ENCODE measurements at places on chromosomes 7 and 10.

DNA sequence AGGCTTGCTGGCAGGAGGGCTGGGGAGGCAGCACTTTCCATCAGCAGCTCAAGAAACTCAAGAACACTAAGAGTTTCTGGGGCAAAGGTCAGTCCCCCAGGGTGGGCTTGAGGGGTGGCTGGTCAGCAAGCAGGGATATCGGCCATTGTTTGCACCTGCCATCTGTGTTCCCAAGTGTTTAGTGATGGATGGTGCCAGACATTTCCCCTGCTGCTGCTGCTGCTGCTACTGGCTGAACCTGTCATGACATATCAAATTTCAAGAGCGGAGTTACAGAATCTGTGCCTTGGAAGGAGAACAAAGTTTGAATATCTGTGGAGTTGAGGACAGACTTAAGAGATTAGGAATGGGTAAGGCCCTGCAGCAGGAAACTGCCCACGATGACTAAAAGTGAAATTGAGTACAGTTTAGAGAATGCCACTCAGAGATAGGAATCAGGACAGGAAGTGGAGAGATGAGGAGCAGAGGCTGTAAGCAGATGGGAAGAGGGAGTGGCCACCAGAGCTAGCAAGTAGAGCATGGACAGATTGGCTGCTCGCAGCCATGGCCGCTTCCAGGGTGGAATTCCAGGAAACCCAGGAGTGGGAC, 39.2 kb upstream of the PPP1R3C start:
- DNase-seq, result no peak

DNA sequence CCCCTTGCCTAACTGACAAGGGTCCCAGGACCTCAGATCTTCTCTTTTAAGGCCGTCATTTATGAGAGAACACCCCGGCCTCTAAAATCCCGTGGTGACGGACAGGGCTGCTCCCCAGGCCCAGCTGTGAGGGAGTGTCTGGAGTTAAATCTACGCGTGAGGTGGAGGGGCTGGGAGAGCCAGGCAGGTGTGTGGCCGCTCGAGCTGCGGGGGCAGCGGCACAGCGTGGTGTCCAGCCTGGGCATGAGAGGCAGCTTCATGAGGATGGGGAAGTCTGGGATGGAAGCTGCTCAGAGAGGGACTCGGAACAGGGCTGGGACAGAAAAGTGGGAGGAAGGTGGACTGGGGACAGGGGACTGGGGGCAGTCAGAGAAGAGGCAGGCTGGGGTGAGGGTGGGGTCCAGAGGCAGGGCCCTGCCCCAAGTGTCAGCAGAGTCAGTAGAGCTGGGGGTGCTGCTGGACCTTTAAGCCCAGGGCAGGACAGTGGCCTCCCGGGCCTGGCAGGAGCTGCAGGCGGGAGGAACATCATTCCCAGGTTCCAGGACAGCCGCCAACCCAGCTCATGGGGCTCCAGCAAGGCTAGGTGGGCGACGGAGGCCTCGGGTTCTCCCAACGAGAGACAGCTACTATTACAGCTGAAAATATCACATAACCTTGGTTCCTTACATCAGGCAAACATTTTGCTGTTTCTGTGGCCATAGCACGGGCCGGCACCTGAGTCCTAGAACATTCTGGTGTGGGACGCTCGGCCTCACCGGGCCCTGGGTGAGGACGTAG, 55.2 kb downstream of the JAKMIP3 start:
- DNase-seq, result no peak

DNA sequence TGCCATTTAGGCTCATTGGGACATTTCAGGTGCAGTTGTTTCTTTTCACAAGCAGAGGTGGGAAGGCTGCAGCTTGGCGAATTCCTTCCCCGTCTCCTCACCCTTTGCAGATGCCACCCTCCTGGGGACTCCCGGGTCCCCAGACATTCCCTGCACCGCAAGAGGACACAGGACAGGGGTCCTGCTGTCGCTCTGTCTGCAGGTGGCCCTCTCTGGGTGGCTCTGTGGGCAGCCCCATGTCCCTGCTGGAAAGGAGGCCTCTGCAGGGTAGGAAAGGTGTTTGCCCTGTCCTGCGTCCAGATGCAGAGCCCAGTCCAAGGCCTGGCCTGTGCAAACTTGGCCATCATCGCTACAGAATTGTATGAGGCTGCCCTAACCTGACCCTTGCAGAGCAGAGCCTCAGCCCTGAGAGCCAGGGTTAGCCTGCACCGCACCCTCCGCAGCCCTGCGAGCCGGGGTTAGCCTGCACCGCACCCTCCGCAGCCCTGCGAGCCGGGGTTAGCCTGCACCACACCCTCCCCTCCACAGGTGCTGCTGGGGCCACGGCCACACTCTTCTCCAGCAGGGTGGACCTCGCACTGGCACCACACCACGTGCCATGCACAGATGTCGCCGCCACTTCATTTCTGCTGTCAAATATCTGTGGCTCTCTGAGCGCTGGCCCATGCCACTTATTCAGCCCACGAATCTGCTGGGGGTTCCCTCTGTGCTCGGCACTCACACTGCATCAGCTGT, 61.0 kb downstream of the CFAP46 start:
- DNase-seq, result no peak

GRCh38 chr7:207418-208129, 15.2 kb downstream of the FAM20C start:
- no peak for DNase-seq

GRCh38 chr7:130922206-130923112, 188.5 kb upstream of the KLF14 start:
- DNase-seq, result no peak

- no peak for DNase-seq
These were observed 37.2 kb downstream of the KAT6B start for GRCh38 chr10:74863551-74863950.

DNA sequence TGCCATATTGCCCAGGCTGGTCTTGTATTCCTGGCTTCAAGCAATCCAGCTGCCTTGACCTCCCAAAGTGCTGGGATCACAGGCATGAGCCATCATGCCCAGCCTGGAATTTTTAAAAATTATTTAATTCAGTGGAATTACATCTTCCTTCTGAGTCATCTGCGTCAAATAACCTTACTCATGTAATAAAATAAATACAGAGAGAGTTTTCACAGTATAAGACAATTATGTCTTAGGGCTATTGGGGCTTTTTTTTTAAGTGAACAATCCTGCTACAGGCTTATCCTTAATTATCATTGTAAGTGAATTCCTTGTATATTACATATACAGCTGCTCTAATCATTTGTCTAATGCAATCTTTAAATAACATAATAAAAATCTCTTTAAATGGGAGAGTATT, 108.3 kb downstream of the MAPK8 start:
- DNase-seq, result no peak

- DNase-seq, result no peak
These were observed 902 bp upstream of the NFE2L3 start for GRCh38 chr7:26151096-26151495.

DNA sequence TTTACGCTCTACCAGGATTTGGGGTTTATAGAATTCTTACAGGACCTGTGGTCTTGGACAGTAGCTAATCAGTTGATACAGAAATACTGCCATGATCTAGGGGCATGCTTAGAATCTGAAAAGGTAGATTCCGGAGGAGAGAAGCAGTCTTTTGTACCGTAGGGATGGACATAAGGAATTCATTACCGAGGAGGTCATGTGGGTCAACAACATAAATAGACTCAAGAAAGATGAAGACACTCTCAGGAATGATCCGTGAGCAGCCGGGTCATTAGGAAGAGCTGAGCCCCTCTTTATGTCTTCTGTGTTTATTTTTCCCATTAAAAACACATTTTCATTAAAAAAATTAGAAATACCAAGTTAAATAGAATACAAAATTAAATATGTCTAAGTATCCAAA, 160.1 kb upstream of the TNS3 start:
- DNase-seq, result no peak

DNA sequence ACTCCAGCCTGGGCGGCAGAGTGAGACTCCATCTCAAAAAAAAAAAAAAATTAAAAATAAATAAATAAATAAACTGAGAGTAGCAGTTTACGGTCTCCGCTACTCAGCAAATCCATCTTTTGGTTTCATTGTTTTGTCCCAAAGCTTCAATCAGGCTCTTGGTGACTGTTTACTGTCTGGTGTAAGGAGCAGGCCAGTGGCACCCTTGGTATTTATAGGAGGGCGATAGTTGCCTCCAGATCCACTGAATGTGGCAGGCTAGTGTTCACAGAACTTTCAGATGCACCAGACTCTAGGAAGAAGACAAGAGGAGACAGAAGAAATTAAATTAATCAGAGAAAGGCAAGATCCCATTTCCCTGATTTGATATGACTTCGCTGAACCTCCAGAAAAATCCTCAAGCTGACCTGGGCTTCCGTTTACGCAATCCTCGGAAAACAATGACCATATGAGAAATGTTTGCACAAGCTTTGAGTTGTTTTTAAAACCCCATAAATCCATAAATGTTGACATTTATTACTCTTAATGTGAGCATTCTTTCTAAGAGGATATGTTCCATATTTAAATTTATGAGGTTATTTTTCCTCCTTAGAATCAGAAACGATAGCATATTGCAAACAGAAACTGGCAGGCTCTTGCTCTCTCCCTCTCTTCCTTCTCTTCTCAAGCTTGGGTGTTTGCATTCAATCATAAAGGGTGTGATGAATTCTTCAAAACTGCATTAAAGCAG, 7.1 kb upstream of the MUC3A start:
- DNase-seq, result no peak

DNA sequence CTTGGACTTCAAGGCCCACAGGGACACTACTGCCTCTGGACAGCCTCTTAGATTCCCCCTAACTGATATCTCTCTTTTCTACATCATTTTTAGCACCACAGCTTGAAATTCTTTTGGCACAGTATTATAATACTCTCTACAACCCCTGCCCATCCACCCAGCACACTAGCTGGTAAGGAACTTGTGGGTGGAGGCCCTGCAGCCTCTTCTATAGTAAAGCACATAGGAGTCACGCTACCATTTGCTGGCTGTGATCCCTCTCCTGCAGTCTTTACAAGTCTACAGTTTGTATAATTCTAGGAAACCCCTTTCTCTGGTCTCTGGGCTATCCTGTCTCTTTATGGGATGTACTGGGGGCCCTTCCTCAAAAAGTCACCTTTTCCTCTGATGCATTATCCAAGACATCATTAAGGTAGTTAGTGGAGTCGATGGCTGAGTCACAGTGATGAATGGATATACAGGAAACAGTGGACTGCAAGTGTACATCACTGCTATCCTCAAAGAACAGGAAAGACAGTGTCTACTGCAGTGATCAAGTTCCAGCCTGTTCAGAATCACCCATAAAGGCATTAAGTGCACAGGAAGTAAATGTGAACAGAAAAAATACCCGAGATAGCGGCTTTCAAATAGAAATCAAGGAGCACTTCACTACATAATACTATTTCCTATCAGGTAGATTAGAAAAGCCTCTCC, 54.4 kb downstream of the STK17A start:
- no peak for DNase-seq

DNA sequence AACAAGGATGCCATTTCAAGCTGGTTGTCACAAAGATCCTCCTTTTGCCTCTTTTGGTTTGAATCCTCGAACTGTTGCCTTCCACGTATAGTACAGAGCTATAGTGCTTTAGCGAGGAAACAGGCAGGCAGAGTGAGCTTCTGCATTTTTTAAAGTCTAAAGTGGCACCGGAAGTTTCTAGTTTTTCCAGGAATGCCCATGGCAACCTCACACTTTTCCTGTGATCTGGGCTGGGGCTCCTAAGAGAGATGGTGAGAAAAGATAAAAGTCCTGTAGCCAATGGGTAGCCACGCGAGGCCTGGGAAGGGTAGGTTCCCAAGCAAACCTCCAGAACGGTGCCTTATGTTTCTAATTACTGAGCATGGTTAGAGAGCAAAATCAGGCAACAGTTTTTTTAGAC, 76.7 kb downstream of the CALD1 start:
- DNase-seq, result no peak

DNA sequence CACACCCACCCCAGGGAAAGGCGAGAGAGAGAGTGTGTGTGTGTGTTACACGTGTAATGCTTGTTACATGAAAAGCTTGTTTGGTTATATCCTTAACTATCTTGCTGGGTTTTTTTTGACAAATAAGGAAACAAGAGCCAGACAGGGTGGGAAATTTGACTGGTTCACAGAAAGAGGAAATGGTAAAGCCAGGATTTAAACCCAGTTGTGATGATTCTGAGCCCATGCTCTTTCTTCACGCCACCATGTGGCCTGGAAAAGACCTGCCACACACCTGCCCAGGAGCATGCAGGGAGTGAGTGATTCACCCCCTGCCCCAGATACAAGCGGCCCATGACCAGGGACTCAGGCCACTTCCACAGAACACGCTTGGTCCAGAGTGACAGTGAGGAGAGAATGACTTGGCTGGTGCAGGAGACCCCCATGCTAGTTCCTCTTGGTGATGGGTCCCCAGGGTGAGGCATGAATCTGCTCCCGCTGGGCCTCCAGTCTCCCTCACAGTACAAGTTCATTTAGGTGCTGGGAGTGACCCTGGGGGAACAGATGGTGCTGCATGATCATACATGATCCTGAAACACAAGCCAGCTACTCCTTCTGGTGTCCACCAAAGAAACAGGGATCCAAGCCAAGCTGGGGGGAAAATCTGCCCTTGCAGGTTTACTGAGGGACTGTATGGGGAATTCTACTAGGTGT, 21.0 kb upstream of the EIF5AL1 start:
- DNase-seq, result no peak
